ENCODE measurements at places on chromosomes 1 and 21.

GRCh38 chr21:22115746-22116145 lies 1117.5 kb downstream of the NCAM2 start:
- no peak for DNase-seq

- DNase-seq, result no peak
These were observed 10.6 kb upstream of the LINGO4 start for GRCh38 chr1:151815716-151816327.

DNA sequence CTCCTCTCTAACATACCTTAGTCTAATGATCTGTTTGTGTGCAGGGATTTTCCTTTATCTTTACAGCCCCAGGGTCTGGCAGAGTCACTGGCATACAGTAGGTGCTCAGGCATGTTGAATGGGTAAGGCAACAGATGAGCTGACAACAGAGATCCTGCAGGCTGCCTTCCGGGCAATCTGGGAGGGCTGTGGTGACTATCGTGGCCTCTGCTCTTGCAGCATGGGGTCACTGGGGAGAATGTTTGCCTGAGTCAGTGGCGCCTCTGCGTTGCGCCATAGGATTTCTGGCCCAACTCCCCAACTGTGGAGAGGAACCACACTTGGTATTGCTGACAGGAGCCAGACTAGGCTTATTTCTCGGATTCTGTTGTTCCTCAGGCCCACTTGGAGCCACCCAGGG lies 93.8 kb downstream of the LAMC2 start:
- no peak for DNase-seq

DNA sequence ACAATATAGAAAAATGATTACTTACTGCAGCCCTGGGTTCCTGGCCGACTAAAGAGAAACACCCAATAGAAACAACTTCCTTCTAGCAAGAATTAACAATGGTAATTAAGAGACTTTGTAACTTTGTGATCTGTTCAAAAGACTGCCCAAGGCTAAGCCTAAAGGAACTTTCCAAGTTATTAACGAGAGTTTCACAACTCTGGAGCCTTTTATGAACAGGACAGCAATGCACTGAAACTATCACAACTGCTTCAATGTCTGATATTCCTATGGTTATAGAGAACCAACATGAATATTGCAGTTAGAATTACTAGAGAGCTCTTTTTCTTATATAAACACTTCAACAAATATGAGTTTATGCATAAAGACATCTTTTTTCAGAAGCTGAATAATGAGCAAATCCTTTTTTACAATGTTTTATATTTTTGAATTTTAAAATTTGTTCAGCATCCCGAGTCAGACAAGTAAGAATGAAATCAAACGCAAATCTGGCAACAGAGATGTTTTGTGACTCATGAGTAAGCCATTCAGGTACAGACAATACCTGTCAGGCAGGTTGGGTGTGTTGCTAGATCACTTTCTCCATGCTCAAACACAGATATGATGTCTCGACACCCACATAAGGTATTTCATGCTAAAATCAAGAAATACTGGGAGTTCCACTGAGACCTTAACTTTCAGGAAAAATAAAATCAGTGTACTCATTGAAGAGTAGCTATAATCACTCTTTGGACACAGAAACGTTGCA lies 22.2 kb upstream of the KCNJ15 start:
- no peak for DNase-seq

- DNase-seq, result peak; percentile 61
These were observed 33.1 kb downstream of the ZMYND12 start for GRCh38 chr1:42422737-42423136.

DNA sequence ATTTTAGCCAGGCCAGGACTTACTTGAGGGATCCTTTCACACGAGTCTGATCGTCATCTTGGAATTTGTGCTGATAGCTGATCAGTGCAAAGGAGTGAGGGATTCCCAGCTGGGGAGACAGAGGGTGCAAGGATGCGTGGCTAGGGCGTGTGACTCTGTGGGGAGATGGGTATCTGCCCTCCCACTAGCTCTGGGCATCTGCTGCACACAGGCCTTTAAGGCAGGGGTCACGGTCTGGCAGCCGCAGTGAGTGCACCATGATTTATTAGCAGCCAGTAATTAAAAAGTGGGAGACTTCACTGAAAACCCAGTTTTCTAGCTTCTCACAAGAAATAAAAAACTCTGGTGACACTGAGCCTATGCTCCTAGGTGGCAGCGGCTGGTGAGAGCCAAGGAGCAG lies 20.4 kb downstream of the THAP3 start:
- DNase-seq, result no peak

GRCh38 chr21:31594726-31595125 lies 64.8 kb upstream of the SOD1 start:
- DNase-seq, result no peak

DNA sequence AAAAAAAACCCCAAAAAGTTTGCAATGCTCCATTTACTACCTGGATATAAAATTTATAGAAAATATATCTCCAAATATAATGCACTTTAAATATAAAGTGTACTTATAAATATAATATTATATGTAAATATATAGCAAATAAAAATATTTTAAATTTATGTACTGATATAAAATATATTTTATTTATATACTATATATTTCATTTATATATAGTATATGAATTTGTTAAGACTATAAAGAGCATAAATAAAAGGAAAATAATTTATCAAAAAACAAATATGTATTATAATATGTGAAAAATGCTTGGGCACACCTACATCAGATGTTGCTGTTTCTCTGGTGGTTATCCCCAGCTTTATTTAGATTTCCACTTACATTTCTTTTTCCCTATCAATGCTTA lies 71.0 kb upstream of the ZBTB18 start:
- DNase-seq, result no peak

- no peak for DNase-seq
These were observed 17.5 kb downstream of the TOMM20 start for GRCh38 chr1:235111107-235111506.

DNA sequence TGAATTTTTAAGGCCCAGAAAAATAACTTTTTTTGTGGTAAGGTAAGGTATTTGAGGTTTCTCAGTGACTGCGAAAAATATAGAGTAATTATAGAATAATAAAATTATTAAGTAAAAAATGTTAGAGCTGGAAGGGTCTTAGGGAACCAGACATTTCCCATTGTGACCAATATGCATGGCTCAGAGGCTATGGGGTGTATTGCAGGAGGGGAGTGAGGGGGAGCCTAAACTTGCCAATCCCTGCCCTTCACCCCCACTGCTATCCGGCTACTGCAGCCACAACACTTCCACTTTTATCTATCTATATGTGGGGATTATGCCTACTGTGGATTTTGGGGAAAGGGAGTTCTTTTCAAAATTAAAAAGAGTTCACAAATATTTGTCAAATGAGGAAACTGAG lies 7.6 kb upstream of the GADD45A start:
- DNase-seq, result no peak

- no peak for DNase-seq
These were observed 12.4 kb upstream of the LRRN2 start for GRCh38 chr1:204697893-204698292.

GRCh38 chr1:96660051-96660450 lies 61.5 kb upstream of the PTBP2 start:
- DNase-seq, result no peak

DNA sequence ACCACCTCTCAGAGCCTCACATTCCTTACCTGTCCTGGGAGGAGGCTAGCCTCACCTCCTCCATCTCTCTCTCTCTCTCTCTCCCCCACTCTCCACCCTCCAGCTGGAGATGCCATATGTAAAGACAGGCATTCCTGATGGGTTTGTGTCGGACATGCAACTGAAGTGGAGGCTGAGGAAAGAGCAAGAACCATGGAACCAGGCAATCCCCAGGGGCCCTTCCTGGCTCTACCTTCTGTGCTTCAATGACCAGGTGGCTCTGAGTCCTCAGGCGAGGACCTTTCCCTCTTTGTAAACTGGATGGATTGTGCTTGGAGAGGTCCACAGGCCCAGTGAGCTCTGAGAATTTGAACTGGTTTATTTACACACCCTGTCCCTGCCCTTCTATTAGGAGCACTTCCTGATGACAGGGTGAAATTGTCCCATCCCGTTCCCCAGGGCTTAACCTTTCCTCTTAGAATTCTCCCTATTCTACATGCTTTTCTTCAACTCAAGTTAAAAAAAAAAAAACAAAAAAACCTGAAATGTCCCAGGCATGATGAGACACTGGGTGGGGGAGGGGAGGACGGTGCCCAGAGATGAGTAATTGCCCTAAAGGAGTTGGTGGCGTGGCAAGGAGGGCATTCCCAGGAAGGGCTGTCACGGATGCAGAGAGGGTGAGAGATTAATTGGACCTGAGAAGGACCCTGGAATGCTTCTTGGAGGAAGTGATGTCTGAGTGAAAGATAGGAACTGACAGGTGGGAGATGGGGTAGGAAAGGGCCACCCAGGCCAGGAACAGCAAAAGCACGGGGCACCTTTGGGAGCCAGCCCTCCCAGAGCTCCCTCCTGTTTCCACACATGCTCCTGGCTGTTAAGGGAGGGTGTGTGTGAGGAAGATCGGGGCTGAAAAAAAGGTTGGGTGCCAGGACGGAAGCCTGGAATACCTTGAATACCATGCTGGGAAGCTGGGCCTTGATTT lies 50.2 kb upstream of the WASF2 start:
- no peak for DNase-seq

DNA sequence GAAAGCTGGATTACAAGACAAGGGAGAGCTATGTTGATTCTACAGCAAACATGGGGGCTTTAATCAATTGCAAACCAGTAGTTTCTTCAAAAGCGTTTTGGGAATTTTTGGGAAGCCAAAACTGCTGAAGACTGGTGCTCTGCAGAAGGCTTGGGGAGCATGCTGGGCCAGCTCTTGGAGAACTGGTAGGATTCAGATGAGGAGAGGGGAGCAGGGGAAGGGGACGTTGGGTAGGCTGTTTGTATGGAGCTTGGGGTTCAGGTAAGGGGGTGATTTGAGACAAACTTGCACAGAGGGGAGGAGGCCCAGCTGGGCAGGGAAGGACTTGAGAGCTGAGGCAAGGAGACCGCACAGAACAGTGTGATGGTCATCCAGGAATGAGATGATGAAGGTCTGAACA lies 2.6 kb upstream of the MYOG start:
- DNase-seq, result no peak

DNA sequence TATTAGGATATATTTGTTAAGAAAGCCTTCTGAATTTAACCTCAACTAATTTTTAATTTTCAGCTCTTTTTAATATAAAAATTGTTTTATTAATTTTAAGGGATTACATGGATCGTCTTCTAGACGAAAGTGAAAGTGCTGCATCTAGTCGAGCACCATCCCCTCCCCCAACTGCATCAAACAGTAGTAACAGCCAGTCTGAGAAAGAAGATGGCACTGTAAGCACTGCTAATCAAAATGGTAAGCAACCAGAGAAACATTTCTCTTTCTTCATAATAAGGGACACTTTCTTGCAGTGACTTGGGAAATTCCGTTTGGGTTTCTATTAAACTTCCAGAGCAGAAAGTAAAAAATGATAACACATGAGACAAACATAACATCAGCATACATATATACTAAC lies 56.9 kb downstream of the MIER1 start:
- DNase-seq, result peak; percentile 75

GRCh38 chr1:25531082-25531461 lies 12.3 kb upstream of the LDLRAP1 start:
- no peak for DNase-seq

- no peak for DNase-seq
These were observed 7.3 kb downstream of the FCRLB start for GRCh38 chr1:161728376-161729226.

DNA sequence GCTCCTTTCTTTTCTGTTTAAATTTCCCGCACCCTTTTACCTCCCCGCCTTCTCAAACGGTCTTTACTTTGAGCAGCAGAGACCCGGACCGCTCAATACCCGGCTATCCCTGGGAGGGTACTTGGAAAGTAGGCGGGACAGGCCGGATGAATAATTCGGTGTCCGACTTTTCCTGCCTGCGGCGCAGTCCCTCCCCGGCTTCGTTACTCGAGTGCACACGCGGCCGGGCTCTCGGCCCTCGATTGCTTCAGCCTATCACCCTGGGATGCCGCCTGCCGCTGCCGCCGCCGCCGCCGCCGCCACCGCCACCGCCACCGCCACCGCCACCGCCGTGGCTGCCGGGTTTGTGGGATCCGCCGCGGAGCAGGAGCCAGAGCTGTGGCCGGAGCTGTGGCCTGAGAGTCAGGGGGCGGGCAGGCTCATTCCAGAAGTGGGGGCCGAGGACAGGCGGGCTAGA lies 382 bp upstream of the RASAL2 start:
- DNase-seq, result peak; percentile 96

DNA sequence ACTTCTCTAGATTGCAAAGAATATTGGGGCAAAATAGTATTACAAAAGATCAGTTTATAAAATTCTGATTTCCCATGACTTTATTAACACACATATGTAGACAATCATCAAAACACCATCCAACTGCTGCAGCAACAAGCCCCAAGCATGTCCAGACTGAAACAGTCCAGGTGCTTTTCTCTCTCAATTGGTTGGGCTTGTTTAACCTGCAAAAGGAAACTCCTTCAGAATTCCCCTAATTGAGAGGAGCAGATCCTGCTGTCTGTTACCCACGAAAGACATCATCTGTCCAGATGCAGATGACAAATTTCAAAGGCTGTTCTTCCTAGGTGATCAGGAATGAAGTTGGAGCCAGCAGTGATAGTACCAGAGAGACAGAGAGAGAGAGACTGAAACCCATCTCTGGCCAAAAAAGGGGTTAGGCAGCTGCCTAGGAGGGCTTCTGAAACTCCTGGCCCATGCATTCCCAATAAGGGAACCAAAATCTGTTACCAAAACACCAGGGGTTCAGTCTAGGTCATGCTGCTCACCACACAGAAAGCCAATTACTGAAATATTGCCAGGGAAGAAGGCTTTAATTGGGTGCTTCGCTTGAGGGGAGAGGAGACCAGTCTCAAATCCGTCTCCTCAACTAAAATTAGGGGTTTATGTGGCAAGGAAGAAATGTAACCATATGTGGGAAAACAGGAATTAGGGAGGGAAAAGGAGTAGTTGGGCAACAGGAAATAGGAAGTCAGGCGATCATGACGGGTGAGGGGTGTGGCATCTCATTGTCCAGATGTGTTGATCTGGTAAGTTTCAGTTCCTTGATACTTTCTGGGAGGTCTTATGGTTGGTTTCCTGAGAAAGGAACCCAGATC lies 34.7 kb upstream of the RGL1 start:
- no peak for DNase-seq

GRCh38 chr1:154862907-154863306 lies 7.2 kb downstream of the KCNN3 start:
- no peak for DNase-seq
